ENCODE measurements at places on chromosomes 5 and 9.

- DNase-seq = no peak
Measured at GRCh38 chr5:138138949-138139780, at the start of gene NME5. TSS of gene NME5 (minus strand) at chr5:138139428. CDS start at chr5:138138780, 648 bp downstream.

- DNase-seq = no peak
Measured at GRCh38 chr5:113172231-113172826, 195.7 kb downstream of the DCP2 start.

GRCh38 chr5:122183098-122183787, 53.9 kb downstream of the ZNF474 start:
- peak; percentile 84 for DNase-seq

- no peak for DNase-seq
Measured at GRCh38 chr9:88917375-88917774, 73.9 kb upstream of the S1PR3 start.

GRCh38 chr9:91395553-91396471, 27.8 kb downstream of the NFIL3 start:
- peak; percentile 61 for DNase-seq

DNA sequence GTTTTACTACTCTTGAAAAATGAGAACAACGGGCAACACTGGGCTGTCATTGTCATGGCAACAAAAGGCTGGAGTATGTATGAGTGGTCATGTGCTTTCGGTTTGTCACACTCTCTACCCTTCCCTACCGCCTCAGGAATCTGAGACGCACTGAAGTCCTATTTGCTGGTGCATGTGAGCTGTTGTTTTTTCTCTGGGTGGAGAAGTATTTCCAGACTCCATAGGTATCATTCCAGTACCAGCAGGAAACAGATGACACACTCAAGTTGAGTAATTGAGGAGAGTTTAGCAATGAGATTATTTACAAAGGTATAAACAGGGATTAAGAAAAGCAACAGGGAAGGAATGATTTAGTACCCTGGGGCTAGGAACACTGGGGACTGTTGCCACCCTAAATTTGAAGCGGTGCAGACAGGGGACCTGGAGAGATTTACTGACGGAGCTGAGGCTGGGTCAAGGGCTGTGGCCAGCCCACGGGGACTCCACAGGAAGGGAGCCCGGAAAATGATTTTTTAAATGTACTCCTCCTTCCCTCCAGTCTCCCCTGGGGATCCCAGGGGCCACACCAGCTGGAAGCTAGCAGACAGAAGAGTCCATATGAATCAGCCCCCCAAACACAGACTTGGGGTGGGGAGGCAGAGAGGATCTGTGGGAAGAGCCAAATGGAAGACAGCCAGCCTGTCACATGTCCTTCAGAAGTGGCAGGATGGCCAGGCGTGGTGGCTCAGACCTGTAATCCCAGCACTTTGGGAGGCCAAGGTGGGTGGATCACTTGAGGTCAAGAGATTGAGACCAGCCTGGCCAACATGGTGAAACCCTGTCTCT, 13.2 kb upstream of the ZBTB43 start:
- DNase-seq = peak; percentile 39

GRCh38 chr5:128927644-128928043, 37.6 kb upstream of the SLC27A6 start:
- DNase-seq = no peak

DNA sequence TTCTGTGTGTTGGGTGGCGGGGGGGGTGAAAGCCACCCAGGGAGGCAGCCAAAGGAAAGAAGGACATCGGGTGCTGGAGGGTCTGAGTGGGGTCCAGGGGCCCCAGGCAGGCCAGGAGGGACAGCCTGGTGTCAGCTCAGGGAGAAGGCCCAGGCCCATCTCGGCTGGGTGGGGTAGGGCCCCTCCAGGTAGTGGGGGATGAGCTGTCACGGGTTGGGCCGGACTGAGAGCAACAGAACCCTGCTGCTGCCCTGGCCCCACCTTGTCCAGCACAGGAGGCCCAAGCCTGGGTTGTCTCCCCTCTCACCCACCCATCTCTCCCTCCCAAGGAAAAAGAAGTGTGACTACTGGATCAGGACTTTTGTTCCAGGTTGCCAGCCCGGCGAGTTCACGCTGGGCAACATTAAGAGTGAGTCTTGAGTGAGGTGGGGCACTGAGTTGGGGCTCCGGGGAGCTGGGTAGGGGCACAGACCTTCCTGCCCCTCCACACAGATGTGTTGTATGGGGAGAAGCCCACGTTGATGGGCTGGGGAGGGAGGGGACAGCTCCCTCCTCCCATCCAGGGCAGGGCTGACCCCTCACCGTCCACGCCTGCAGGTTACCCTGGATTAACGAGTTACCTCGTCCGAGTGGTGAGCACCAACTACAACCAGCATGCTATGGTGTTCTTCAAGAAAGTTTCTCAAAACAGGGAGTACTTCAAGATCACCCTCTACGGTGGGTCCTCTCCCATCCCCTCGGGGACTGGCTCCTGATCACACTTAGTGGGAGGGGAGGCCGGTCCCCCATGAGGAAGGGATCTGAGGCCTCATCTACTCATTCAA, 2.3 kb downstream of the LCN2 start:
- DNase-seq = no peak

GRCh38 chr5:120199559-120199958, 264.5 kb upstream of the PRR16 start:
- no peak for DNase-seq

GRCh38 chr9:100088202-100088601, 10.6 kb downstream of the ERP44 start:
- no peak for DNase-seq

- DNase-seq = peak; percentile 73
Measured at GRCh38 chr9:118230329-118230728, 526.1 kb downstream of the TLR4 start.

GRCh38 chr9:105150991-105151685, 93.3 kb upstream of the SLC44A1 start:
- peak; percentile 97 for DNase-seq

- no peak for DNase-seq
Measured at GRCh38 chr9:91012933-91013841, 211.6 kb downstream of the SYK start.

GRCh38 chr5:169637549-169638121, 560 bp downstream of the DOCK2 start:
- no peak for DNase-seq

DNA sequence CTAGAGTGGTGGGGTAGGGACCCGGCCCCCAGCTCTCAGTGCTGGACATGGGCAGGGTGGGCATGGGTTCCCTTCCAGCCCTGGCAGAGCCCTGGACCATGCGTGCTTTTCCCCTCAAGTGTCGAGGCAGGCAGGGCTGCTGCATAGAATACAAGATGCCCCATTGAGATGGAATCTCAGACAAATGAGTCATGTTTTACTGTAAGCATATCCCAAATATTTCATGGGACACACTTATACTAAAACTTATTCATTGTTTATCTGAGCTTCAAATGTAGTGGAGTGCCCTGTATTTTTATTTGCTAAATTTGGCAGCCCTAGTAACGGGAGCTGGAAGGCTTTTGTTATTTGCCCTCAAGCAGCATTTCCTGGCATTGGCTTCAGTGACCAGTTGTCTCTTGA, 3.2 kb upstream of the RNU6ATAC start:
- no peak for DNase-seq

GRCh38 chr9:16679327-16679821, 191.1 kb downstream of the BNC2 start:
- no peak for DNase-seq

GRCh38 chr5:306011-306805, 15.3 kb upstream of the AHRR start:
- no peak for DNase-seq

DNA sequence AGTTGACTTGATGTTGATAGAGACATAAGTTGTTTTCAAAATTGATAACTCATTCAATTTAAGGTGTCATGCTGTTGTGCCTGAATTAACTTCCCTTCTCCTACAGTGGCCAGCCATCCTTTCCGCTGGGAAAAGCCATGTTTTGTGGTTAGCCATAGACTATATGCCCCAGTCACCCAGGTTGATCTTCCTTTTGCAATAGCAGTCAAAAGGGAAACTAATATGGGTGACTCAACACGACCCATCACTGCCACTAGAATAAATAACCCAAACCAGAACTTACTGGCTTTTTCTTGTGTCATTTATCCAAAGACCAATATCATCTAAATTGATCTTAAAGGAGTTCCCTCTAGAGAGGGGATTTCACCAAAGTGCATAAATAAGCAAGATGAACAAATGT, 87.4 kb downstream of the PTCD2 start:
- no peak for DNase-seq

DNA sequence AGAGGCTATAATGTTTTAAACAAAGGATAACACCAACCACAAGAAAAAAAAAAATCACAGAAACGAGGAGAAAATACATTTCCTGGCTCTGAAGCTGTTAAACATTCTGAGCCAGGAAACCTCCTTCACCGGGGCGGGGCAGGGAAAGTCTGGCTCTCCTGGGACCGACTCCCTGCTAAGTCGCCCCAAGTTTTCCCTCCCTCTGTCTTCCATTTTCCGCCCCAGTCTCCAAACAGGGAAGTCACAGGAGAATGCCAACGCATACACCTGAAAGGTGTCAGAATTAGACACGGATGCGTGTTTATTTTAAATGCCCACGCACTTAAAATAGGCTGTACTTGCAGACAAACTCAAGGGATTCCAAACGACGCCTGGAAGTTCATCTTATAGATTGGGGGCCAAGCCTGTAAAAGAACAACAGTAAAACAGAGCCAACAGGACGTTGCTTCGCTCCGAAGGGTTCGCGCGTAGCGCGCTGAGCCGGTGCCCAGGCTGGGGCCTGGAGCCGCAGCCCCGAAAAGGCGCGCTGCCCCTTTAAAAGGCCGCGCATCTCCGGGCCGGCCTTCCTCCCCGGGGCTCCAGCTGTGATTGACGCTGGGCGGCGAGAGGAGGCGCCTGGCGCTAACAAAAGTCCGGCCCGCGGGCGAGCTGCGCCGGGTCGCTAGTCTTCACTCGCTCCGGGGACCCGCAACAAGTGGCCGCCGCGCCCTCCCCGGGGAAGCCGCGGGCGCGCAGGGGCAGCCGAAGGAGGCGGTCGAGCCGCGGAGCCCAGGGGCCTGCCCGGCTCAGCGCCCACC, at the start of gene FBXL7:
Gene FBXL7, plus strand, starts transcription at position 653 of the 797 bp plus-strand sequence.
- peak; percentile 63 for DNase-seq

DNA sequence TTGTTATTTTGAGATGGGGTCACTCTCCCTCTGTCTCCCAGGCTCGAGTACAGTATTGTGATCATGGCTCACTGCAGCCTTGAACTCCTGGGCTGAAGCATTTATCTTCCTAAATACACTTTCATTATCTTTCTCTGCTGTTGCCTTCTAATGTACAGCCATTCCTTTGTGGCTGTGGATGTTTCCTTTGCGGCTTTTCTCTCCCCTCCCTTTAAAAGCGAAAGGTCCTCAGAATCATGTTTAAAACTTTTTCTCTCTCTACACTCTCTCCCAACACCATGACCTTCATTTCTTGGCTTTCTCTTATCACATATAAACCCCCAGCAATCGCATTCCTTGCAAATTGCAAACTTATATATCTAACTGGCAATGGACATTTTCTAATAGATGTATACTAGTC, 1.6 kb downstream of the IFNA2 start:
- DNase-seq = no peak

GRCh38 chr5:82635561-82636288, 357.6 kb upstream of the RPS23 start:
- DNase-seq = peak; percentile 75

- DNase-seq = peak; percentile 52
Measured at GRCh38 chr5:32390819-32391591, 53.5 kb downstream of the ZFR start.

DNA sequence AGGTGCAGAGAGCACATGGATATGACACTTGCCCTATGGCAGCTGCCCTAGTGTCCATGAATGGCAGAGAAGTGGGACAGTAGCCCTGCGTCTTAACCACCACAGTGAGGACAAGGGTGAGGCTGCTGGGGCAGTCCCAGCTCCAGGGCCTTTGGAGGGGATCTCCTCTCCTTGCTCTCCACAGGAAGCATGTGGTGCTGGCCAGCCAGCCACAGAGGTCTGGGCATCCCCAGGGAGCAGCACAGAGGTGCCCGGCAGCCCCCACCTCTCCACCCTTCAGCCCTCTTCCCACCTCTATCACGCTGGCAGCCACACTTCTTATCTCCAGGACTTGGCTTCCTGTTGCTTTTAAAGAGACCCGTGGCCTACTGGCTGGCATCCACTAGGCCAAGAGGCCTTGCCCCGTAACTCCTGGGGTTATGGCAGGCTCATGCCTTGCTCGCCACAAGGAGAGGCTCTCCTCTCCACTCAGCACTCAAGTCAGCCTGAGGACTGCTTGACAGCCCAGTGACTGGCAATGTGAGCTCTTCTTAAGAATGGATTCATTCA, 21.9 kb downstream of the CSF2 start:
- peak; percentile 66 for DNase-seq

DNA sequence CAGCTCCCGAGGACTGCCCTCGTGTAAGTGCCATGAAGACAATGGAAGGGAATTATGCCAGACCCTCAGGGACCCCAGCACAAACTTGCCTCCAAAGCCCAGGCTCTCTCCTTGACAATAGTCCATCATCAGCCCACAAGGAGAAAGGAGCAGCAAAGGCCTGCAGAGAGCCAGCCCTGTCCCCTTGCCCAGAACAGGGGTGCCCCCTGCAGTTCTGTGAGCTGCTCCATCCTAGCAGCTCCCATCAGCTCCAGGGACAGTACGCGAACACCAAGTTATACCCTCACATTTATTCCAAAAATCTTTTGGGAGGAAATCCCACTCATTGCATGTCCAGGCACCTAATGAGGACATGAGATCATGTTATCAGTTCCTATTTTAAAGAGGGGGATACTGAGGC, 11.1 kb downstream of the BARX1 start:
- DNase-seq = no peak

- no peak for DNase-seq
Measured at GRCh38 chr5:34412736-34413135, 243.4 kb upstream of the RAI14 start.

- DNase-seq = no peak
Measured at GRCh38 chr5:60177596-60177995, 284.1 kb upstream of the PDE4D start.

GRCh38 chr9:78004478-78005229, 27.0 kb downstream of the GNAQ start:
- DNase-seq = no peak
